ENCODE measurements at places on chromosomes 11 and 22.

DNA sequence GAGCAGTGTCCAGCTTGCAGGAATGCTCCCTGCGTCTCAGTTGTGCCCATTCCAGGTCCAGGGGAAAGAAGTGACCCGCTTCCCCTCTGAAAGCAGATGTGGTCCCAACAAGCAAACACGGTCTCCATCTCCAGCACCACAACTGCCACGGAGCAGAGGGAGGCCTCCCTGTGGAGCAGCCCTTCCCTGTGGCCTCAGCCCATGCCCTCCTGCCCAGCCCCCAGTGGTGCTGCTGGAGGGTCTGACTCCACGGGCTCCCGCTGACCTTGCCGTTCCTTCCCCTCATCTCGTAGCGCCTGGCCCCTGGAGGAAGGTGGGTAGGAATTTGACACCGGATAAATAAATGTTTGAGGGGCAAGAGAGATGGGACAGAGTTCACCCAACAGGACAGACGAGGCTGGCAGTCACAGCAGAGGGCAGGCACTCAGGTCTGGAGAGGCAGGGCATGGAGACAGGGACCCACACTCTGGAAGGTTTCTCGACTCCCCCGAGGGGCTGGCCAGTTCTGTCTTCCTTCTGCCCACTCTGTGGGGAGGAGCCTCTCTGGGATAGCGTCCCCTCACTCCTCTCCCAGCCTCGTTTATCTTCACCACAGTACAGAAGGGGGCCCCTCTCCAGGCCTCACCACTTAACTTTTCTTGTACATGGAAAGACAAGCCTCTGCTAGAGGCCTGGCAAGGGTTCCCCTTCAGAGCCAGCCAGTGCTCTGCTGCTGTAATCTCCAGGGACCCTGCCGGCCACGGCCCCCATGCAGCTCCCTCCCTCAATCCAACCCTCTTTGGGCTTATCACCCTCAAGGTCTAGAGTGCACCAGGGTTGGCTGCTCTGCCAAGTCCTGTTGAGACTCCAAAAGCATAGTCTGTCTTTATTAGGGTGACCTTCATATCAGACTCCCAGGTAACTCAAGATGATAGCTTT is 7.5 kb upstream of the ST3GAL4 start:
- DNase-seq, result peak; percentile 71

GRCh38 chr11:105046898-105047579 is 1.9 kb upstream of the CARD16 start:
- no peak for DNase-seq

- no peak for DNase-seq
Measured at GRCh38 chr22:49548356-49549202, 279.1 kb downstream of the BRD1 start.

DNA sequence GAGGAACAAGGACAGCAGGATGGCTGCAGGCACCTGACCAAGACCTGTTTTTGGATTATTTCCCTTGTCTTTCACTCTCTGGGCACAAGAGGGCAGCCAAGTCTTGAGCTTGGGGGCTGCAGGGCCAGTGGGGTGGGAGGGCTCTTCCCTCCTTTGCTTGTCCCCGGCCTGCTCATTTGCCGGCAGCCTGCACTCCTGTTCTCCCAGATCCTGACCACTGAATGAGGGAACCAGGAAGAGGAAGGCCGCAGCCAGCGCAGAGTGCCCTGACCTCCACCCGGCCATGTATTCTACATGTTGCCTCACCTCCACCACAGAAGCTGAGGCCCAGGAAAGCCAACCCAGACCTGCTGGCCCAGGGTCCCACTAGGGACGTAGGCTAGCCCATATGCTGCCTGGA is 15.5 kb upstream of the NNMT start:
- DNase-seq, result peak; percentile 61

DNA sequence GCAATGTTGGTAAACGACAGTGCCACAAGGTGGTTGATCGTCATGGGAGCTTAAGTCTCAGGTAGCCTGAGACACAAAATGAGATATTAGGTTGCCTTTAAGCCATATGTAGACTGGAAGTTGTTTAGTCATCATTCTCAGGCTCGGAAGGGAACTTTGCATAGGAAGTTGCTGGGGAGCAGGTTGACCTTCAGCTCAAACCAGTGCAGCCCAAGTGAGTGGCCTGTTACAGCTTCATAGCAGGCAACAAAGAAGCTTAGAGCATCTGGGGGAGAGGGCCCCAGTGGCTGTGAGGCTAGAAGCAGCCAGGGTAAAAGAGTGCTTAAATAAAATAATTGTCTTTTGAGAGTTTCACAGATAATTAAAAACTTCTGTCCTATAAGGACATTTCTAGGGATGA is 404.0 kb downstream of the GUCY1A2 start:
- no peak for DNase-seq

GRCh38 chr22:42169055-42169469 is 38.5 kb upstream of the CYP2D6 start:
- peak; percentile 87 for DNase-seq

All from hematopoietic multipotent progenitor cell treated with erythropoietin and hydrocortisone succinate and interleukin-3 and kit ligand, for 6 days (in vitro differentiated cells).